HT-29 (cell line): ENCODE measurements at places on chromosomes 16 and 17. TPM values are rescaled to one million over a fixed set of nuclear protein-coding genes. Genes with fewer than 3 reads are reported as not detected.

- DNase-seq, result peak; percentile 19
Measured at GRCh38 chr17:34750004-34750403, 170.6 kb downstream of the TMEM132E start.

DNA sequence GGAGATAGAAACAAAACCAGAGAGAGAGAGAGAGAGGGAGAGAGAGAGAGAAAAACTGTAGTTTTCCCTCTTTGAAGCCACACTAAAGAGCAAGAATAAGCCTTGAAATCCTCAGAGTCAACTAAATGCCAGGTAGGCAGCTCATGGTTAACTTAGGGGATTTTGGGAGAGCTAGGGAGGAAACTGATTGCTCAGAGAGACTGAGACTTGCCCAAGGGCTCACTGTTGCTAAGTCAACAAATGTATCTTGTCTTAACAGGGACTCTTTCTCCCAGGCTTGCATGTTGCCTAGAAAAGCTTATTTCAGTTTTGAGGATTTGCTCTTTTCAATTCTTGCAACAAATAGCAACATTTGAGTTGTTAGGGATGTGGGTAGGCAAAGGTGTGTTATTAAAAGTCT is 4.5 kb upstream of the SLC5A11 start:
- no peak for DNase-seq

DNA sequence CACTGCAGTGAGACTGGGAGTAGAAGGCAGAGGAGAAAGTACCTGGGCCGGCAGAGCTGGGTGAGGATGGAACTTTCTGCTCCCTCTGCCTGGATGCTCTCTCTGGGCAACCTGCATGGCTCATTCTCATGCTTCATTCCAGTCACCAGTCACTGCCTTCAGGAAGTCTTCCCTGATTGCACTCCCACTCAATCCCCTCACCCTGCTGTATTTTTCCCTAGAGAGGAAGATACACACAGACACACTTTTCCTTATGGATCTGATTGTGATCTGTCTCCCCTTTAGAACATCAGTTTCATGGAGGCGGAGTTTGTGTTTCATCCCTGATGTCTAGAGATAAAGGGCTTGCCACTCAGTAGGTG is 44.9 kb downstream of the MEAK7 start:
- DNase-seq, result no peak

- no peak for DNase-seq
Measured at GRCh38 chr16:50024207-50024606, 818 bp upstream of the CNEP1R1 start.

GRCh38 chr16:19363740-19364139 is 53.9 kb upstream of the TMC5 start:
- DNase-seq, result no peak

DNA sequence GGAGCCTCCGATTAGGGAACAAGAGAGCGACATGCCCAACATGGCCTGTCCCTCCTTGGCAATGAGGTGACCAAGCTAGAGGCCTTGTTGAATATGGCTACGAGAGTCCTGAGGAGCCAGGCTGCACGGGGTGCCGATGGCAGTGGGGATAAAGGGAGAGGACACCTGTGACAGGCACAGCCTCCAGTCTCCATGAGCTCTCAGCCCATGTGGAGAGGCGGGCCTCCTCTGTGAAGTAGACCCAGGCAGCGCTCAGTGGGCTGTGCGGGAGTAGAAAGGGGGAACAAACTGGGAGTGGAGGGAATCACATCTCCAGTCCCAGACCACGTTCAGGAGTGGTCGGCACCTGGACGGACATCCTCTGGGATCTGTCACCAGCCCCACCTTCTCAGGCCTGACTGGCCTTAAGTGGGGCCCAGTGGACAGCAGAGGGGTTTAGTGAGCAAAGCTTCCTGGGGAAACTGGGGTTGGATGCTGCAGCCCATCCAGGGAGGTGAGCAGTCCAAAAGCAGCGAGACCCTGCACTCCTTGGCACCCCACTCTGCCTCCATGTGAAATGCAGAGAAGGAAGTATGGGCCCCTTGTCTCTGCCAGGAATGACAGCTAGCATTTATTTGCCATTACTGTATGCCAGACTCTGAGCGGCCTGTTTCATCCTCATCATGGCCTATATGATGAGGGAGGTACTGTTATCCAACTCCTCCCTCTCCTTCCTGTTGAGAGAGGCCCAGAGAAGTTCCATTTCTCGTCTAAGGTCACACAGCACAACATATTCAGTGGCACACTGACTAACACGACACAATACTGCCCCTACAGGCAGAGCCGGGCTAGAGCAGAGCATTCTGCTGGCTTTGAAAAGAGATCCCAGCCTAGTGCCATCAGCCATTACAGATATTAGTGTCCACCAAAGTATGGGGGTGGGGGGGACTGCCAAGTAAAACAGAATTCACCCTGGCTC is 4.5 kb upstream of the TMEM92 start:
- DNase-seq, result peak; percentile 75

GRCh38 chr17:78556812-78557211 is 20.4 kb downstream of the DNAH17 start:
- no peak for DNase-seq

RCVRN gene
- total RNA-seq, result not detected in 2 replicates

TSC2 gene
- 75.1 and 85.0 TPM in 2 replicates for total RNA-seq

SPN gene
- total RNA-seq, result 0.10 and 0.23 TPM in 2 replicates

GRCh38 chr16:67294938-67295361 is 15.6 kb downstream of the PLEKHG4 start:
- DNase-seq, result no peak

CHST5 gene
- 0.25 and 1.6 TPM in 2 replicates for total RNA-seq

PRCD gene
- total RNA-seq, result not detected in 2 replicates

DNA sequence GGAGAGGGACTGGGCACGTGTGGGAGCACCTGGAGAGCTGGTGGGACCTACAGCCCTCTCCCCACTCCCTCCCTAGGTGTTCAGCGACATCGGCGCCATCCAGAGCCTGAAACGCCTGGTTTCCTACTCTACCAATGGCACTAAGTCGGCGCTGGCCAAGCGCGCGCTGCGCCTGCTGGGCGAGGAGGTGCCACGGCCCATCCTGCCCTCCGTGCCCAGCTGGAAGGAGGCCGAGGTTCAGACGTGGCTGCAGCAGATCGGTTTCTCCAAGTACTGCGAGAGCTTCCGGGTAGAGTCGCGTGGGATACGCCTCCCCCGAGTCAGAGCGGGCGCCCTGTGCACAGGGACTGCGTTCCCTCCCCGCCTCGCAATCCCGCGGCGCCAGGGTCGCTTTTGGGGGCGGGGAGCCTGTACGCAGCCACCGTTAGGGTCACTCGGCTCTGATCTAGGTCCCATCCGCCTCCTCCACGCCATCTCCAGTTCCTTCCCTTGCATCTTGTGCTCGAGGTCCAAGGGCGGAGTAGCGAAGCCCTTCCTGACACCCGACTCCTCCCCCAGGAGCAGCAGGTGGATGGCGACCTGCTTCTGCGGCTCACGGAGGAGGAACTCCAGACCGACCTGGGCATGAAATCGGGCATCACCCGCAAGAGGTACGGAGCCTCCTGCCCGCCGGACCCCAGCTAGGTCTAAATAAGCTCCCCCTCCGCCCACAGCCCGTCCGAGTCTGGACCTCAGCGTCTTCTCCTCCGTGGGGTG is 13.0 kb downstream of the SARM1 start:
- DNase-seq, result peak; percentile 78
